ENCODE measurements at places on chromosomes 5 and 9. TPM values are rescaled to one million over a fixed set of nuclear protein-coding genes. Genes with fewer than 3 reads are reported as not detected.

The CSF2 gene
- not detected for total RNA-seq

DNA sequence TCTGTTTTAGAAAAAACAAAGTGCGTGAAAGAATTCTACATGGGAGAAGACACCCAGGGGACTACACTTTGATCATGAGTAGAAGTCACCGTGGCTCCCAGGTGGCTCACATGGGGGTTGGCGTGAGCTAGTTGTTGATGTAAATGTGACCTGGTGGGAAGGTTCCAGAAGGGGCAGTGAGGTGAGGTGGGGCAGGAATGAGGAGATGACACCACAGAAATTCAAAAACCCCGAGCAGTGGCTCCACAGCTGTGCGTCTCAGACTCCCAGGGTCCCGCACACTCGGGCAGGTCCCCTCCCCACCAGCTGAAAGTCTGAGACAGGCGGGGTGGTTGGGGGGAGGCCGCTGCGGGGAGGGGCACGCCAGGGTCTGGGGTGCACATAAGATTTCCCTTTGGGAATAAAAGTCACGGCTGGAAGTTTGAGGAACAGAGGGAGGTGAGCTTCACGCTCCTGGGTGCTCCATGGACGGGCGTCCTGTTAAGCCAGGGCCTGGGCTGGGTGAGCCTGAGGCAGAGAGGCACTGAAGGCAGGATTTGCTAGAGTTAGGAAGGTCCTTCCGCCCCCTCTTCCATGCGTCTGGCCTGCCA is 29.9 kb downstream of the GLT6D1 start:
- DNase-seq, result no peak

DNA sequence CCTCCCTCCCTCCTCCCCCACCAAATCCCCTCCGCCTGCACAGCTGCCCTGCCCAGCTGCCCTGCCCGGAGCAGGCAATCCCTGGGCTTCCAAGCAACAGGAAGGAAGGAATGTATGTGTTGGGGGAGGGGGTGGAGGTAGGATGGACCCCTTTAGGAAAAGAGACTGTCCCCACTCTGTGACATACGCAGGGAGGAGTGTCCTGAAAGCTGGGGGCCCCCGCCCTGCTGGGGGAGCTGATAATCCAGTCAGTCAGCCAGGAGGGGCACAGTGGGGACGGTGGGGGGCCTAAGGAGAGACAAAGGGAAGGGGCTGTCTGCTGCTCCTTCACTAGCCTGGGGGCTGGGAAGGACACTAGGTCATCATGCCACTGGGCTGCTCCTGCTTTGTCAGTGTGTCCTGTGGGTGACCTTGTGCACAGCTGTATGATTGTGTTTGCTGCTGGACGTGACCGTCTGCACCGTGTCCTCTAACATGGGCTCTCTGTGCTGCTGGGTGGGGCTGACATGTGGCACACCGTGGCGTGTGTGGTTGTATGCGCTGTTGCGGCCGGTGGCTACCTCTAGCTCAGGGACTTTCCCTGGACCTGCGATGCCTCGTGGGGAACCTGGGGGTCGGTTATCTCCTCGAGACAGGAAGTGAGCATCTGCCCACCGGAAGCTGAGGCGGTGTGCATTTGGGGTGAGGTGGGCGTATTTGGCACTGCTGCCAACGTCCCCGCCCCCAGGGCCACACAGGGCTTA is 3.0 kb downstream of the N4BP3 start:
- DNase-seq, result no peak

DNA sequence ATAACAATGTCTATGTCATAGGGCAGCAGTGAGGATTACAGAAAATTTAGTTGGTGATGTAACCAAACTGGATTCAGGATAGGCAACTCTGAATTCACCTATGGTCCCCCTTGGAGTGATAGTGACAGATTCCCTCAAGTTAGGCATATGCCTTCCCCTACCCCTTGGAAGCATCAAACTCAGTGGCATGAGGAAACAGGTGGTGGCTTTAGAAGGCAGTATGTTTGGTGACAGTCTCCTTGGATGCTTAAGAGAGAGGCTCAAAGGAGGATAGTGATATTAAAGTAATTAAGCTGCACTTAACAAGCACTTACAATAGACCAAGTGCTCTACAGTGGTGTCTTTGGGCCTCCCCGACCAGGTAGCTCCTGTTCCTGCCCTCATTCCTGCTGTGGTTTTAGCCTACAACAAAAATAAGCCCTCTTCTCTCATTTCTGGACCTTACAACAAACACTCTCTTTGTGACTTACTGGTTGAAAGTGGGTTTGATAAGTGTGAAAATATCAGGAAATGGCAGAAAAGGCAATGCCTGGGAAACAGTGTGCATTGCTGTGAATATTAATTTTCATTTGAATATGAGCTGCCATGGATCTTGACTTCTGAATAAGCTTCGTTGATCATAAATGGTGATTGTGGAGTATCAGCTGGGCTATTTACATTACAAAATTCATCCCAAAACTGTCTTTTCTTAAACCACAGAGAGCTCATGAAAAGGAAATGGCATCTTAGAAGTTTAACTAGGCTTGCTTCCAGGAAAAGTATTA is 29.2 kb downstream of the NR4A3 start:
- no peak for DNase-seq

DNA sequence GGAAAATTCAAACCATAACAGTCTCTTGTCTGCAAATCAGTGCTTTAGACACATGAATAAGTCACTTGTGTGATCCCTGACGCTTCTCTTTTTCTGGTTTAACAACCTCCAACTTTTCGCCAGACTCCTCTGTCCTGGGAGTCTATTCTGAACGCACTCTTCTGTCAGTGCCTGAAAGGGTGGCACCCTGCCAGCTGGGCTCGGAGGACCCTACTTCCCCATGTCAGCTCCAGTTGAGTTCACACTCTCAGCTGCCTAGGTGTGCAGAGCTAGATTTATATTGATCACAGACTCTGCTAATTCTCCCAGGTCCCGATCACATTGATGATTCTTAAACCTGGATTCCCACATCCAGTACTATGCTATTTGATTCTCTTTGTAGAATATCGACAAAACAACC is 649.1 kb downstream of the BNC2 start:
- no peak for DNase-seq

DNA sequence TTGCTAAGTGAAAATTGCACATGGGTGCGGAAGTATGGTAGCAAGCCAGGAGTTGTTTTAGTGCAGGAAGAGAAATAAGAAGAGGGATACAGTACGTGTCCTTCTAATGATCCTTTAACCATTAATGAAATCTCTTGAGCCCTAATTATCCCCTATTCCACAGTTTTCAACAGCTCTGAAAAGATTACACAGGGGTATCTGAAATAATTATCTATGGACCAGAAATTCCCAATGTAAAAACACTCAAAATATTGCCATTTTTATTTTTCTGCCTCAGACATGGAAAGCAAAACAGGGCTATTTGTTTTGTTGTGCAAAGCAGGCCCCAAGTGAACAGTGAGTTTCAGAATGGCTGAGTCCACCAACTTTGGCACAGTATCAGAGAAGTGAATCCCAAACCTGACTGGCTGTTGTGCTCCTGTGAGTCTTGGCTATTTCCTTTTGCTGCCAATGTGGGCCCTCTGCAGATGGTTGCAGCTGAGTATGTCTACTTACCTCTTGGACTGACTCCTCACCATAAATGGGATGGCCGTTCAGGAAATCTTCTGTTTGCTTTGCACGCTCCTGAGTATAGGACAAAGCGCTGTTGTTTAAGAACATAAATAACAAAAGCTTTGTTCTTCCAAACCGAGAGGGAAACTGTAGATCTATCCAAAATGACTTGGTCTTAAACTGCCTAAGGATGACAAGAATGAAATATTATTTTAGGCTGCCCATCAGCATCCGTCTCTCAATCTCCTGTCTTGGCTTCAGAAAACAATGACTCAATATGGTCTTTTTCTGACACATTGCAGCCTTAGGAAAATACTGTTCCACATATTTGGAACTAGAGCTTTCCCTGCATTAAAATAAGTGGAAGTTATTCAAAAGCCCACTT is 204.1 kb downstream of the DEPDC1B start:
- DNase-seq, result no peak

GRCh38 chr5:122805481-122805880 is 30.6 kb downstream of the SNX2 start:
- no peak for DNase-seq

All from progenitor cell of endocrine pancreas (in vitro differentiated cells).